Heart right ventricle (tissue), 16 donors: ENCODE measurements at places on chromosomes 1 and 21. TPM values are rescaled to one million over a fixed set of nuclear protein-coding genes. Genes with fewer than 3 reads are reported as not detected.

Gene SLC9C2
- 2.0 TPM for total RNA-seq

Gene MCOLN2
- not detected for total RNA-seq

Gene FMO5
- total RNA-seq: 0.43 TPM

Gene RHBG
- not detected for total RNA-seq

Gene ZFYVE9
- total RNA-seq: 22.2 TPM

Gene ARHGEF11
- total RNA-seq: 26.3 TPM

Gene COQ8A
- total RNA-seq: 167 TPM
